ENCODE measurements at places on chromosomes 7 and 10. TPM values are rescaled to one million over a fixed set of nuclear protein-coding genes. Genes with fewer than 3 reads are reported as not detected.

Gene CFAP70
- polyA plus RNA-seq: 1.9 TPM

Gene OR2A7
- polyA plus RNA-seq: not detected

DNA sequence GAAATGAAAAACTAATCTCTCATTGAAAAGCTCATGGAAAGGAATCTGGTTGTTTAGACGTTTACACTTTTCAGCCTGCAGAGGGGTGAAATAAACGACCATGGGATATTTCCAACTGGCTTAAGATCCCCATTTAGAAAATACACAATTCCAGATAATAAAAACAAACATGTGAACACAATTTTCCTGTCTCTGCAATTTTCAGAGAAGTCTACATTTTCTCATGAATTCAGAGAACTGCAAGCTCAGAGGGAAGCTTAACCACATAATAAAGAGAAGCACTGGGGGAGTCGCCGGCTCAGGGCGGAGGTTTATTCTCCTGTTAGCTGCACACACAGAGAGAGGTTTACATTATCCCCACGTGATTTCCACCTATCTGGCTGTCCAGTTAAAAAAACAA is 215.2 kb downstream of the FANK1 start:
- DNase-seq: no peak
- no peak overlapping the region for H3K4me3 ChIP-seq
- H3K27me3 ChIP-seq: no peaks in the 10 kb centered on the region
- peaks cover 4% of the 10 kb centered on the region for H3K36me3 ChIP-seq
- H3K27ac ChIP-seq: no peak overlapping the region

DNA sequence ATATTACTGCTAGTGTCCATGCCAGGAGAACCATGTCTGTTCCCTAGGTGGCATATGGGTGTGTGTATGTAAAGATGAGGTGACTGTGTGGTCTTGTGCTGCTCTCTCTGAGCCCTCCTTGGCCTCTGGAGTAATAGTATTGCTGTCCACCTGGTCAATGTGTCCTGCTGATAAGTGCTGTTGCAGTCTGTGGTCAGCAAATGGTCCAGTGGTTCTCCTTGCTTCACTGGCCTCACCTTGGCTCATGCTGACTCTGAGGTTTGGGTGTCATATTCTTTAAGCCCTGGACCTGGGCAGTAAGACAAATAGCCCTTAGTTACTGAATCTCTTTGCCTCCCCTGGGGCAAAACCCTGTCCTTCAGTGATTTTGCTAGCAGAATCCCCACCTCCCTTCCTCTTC is 56.8 kb downstream of the TPST1 start:
- H3K27me3 ChIP-seq: no peaks in the 10 kb centered on the region
- H3K27ac ChIP-seq: no peak overlapping the region
- no peak for DNase-seq
- no peak overlapping the region for H3K4me3 ChIP-seq
- peaks cover 39% of the 10 kb centered on the region for H3K36me3 ChIP-seq
